ENCODE measurements at places on chromosomes 12 and 14.
A peak's percentile ranks its signal among the peaks of the same experiment; 100 is the strongest.

- DNase-seq, result no peak
These were observed 73.2 kb upstream of the SSTR1 start for GRCh38 chr14:38134416-38135030.

- no peak for DNase-seq
These were observed 67.7 kb upstream of the DDX11 start for GRCh38 chr12:31005944-31006361.

- peak; percentile 14 for DNase-seq
These were observed 454.2 kb downstream of the AEBP2 start for GRCh38 chr12:19893514-19893913.

DNA sequence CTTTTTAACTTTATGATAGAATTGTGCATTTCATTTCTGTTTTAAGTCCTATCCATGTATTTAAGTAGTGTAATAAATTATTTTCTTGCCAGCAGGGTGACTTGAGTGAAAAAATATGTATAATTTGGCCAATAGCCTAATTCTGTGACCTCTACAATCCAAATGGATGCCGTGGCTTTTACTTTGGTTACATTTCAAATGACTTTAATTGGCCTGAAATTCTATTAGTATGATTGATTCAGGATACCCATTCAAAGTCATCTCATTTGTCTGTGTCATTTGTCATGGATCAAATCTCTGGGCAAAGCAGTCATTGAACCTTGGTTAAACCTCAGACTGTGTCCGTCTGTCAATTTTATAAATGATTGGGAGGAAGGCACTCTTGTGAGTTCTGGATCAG is 29.6 kb downstream of the CRADD start:
- no peak for DNase-seq

DNA sequence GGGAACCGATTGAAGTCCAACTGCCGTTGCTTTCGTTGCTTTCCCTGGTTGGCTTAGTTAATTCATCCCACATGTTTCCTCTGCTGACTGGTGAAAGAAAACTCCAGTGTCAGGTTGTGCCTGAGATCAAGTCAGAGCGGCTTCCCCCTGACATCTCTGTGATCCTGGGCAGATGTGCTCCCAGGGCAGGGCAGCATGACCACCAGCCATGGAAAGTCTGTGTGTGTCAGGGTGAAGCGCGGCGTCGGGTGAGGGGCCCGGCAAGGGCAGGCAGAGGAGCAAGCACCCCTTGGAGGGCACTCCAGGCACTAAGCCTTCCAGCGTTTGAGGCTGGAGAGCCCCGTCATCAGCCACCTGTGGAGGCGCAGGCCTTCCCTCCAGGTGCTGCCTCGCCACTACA is 54.5 kb upstream of the IGF1 start:
- DNase-seq, result no peak

DNA sequence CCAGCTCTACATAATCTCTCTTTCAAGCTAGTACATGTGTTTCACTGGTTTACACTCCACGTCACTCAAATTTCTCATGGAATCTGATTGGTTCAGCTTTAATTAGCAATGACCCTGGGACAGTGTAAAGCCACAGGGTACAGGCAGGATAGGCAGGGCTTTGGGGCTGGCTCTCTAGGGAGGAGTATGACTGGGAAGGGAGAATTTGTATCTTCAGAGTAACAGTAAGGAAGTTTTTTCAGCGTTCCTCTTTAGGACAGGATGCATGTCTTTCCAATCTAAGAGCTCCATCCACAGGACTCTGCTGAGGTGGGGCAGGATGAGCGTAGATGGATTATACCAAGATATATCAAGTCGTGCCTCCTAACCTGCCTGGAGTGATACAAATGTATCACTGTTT is 112.0 kb upstream of the CLEC14A start:
- no peak for DNase-seq

GRCh38 chr12:131041968-131042833 is 88.5 kb downstream of the ADGRD1 start:
- DNase-seq, result no peak

GRCh38 chr12:57093415-57094207 is 4.7 kb downstream of the NAB2 start:
- peak; percentile 41 for DNase-seq

GRCh38 chr12:128573907-128574306 is 249.9 kb downstream of the SLC15A4 start:
- DNase-seq, result no peak

DNA sequence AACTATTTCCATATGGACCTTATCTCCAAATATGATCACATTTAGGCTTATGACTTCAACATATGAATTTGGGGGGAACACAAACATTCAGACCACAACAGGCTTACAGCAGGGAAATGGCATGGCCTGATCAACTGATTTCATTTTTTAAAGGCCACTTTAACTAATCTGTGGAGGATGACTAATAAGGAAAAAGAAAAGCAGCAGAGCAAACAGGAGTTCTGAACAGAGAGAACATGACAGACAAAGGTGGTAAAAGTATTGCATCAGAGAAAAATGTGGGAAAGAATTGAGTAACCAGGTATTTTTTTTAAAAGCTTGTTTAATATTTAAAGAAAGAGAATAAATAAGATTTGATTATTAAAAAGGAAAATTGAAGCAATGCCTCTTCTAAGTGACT is 366.1 kb upstream of the TMPO start:
- no peak for DNase-seq

- no peak for DNase-seq
These were observed 16.4 kb downstream of the KRT18 start for GRCh38 chr12:52965337-52965731.

DNA sequence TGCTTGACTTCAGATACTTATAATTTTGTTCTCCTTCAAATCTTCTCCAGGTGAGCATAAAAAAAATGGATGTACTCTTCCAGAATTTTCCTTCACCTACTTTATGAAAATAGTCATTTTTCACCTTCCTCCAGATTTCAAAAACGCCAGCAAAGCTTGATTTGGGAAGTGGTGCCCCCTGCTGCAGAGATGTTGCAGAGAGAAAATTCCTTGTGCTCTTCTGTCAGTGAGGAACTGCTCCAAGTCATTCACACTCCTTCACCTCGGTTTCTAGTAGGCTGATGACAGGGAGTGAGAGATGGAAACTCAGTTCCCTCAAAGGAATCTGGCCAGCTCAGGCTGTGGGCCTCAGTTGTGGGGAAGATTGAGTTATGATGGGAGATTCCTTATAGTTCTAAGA is 24.2 kb upstream of the RNASE3 start:
- DNase-seq, result no peak

DNA sequence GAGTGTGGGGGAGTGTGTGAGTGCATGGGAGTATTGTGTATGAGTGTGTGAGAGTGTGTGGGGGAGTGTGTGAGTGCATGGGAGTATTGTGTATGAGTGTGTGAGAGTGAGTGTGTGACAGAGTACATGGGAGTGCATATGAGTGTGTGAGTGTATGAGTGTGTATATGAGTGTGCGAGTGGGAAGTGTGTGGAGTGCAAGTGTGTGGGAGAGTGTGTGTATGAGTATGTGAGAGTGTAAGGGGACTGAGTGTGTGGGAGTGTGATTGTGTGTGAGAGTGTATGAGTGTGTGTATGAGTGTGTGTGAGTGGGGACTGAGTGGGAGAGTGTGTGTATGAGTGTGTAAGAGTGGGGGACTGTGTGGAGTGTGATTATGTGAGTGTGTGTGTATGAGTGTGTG is 40.7 kb downstream of the PRIMA1 start:
- no peak for DNase-seq

DNA sequence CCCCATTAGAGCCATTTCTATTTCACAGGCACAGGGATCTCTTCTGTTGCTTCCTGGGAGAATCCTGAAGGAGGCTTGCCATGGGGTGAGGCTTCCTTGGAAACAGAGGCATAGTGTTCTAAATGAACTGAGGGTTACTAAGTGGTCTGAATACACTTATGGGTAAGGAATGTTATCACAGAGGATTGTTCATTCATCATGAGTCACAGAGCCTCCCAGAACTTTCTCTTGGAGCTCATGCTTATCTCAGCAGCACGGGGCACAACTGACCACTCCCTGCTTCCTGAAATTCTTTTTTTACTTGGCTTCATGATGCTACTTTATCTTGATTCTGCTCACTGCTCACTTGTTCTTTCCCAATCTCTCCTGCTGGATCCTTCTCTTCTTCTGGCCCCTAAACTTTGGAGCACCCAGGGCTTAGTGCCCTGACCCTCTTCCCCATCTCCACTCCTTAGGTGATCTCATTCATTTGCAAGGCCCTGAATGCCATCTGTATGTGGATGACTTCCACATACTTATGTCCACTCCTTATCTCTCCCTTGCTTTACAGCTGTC is 57.9 kb downstream of the ANO6 start:
- no peak for DNase-seq

DNA sequence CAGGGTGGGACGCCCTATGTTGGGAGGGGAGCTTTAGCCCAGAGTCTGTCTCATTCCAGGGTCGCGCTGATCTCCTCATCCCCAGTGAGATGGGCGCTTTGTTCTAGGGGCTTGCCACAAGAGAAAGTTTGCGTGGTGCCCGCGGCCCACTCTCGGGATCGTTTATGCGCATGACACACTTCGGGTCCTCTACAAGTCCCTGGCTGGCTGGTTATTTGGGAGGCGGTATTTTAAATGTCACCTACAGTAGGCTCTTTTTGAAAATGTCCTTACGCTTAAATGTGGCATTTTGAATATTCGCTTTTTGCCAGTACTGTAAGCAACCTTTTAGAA is 541 bp downstream of the GOLT1B start:
- peak; percentile 11 for DNase-seq
